ENCODE measurements at places on chromosomes 13 and 19. TPM values are rescaled to one million over a fixed set of nuclear protein-coding genes. Genes with fewer than 3 reads are reported as not detected.

PCDH20 gene
- total RNA-seq, result under 0.01 TPM

DNA sequence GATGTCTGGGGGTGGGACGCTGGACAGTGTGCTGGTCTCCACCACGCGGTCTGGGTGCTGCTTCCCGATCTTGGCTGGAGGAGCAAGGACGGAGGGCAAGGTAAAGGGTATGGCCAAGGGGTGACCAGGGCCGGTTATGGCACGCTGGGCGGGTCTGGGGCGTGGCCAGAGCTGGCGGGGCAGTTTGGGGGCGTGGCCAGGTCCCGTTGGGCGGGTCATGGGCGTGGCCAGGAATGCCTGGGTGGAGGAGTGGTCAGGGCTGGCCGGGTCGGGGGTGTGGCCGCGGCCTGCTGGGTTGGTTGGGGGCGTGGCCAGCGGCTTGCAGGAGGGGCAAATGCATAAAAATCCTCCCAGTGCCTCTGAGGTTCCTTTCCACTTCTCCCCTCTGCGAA lies 19.2 kb downstream of the GPX4 start:
- peak; percentile 93 for DNase-seq

DNA sequence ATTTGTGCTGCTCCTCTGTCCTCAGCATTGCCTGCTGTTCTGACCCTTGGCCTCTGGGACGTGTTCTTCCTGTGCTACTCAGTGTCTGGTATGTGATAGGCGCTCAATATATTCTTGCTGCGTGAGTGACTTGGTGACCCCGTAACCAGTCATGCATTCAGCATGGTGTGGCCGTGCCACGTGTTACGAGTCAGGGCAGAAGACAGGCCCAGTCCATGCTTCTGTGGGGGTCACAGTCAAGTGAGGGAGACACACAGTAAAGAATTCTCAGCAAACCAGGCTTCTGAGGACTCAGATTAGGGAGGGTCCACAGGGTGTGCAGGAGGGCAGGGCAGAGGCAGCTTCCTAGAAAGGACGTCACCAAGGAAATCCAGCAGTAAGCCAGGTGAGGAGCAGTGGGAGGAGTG lies 7.9 kb downstream of the PPP1R37 start:
- DNase-seq, result peak; percentile 32

DNA sequence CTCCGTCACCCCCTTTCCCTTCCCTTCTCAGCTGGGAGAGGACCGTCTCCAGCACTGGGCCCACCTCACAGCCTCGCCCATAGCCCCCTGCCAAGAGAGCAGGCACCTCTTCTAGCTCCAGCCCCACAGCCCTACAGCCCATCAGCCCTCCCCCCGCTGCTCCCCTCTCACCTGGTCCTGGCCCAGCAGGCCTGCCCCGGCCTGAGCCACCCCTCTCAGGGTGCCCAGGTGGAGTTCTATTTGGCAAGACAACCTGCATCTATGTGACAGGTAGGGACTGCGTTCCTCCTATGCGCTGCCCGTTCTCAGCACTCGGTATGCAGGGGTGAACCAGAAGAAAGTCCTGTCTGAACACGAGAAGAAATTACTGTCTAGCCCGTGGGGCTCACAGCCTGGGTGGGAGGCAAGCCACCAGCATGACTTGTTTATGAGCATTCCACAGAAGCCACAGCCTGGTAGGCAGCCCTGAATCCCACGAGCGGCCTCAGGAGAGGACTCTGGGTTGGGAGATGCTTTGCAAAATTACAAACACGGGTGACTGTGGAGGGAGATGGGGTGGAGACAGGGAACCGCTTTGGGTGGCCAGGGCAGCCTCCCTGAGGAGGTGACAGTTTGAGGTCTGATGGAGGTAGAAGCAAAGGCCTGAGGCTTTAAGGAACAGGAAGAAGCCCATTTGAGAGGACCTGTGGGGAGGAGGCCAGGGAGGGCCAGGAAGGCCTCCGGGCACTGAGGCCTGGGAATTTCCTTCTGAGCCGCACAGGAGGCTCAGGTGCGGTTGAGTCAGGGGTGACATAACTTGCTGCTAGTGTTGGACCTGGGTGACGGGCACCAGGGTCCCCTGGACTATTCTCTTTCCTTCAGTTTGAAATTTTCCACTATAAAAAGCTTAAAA lies 1.2 kb upstream of the PLEKHF1 start:
- peak; percentile 69 for DNase-seq

DNA sequence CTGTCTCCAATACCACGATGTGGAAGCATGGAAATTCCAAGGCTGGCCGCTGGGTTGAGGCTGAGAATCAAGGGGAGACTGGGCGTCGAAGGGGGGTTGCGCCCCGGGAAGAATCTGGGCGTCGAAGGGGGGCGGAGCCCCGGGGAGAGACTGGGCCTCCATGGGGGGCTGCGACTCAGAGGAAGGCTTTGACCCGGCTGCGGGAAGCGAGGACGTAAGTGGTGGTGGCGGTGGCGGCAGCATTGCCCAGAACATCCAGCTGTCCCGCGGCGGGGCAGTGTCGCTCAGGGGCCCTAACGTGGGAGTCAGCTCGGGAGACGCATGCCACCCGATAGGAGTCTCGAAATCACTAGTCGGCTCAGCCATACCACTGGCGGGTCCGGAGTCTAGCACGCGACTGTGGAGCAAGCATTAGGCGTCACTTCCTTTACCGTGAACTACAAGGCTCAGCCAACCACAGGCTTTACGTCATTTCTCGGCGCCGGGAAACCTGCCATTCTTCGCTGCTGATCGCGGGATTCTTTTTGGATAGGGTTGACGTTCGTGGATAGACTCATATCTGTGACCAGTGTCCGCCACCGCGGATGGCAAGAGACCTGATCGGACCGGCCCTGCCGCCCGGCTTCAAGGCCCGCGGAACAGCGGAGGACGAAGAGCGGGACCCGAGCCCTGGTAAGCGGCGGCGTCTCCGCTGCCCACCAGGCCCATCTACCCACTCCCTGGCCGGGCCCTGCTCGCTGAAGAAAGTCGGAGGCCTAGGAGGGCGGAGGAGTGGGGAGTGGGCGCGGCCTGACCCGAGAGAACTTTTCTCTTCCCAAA lies at the start of the genes GPALPP1 and NUFIP1:
Gene GPALPP1, plus strand, starts transcription at position 468 of the 819 bp plus-strand sequence. Its CDS starts 117 bp downstream, at position 585.
Gene NUFIP1, minus strand, starts transcription at position 401 of the 819 bp plus-strand sequence. Its CDS starts 35 bp downstream, at position 366.
- peak; percentile 98 for DNase-seq

DNA sequence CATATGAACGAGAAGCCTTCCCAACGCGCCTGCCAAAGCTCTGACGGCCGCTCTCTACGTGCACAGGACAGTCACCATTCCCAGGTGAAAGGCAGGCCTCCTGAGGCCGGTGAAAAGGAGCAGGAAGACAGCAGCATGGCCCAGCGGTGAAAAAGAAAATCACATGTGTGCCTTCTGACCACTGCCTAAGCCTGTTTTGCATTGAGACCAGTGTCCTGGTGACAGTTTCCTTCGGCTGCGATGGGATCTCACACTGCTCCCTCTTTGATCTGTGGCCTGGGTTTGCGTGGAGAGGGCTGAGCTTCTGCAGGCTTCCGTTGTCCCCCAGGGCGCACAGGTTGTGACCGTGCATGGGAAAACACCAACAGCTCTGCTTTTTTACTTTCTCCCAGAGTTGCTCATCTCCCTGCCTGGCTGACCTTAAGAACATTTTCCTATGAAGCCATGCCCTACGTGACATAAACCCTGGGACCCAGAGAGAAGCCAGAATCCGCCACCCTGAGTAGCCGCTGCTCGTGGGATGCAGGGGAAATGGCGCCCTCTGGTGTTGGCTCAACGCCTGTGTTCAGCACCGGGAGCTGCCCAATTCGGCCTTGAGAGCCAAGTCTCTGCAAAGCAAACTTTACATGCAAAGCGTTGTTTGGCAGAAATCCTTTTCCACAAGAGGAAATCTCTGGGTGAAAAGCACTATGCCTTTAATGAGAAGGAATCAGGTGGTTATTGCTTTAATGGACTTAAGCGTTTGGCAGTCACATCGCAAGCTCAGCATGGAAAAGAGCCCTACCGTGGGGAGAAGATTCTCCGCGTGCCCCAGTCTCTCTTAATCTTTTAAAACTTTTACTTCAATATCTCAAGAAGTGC lies 112.2 kb upstream of the GPR12 start:
- peak; percentile 72 for DNase-seq

DNA sequence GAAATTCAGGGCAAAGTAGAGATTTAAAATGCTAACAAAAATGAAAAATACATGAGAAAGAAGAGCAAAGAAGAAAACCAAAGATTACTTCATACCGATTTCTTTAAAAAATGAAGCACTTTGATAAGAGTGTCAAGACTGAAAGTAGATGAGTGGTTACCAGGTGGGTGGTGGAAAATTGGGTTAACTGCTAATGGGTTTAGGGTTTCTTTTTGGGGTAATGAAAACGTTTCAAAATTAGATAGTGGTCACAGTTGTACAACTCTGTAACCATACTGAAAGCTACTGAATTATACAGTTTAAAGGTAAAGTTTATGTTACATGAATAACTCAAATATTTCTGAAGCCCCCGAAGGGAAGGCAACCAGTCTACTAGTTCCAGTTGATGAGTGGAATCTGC lies 179.4 kb downstream of the NDFIP2 start:
- no peak for DNase-seq

GRCh38 chr13:40568246-40569023 lies 98.0 kb downstream of the FOXO1 start:
- DNase-seq, result no peak
